ENCODE measurements at places on chromosomes 11 and 22.

GRCh38 chr22:37647928-37648327 is 8.5 kb downstream of the SH3BP1 start:
- DNase-seq, result no peak

- no peak for DNase-seq
Measured at GRCh38 chr22:50218153-50218995, 17.6 kb downstream of the SELENOO start.

DNA sequence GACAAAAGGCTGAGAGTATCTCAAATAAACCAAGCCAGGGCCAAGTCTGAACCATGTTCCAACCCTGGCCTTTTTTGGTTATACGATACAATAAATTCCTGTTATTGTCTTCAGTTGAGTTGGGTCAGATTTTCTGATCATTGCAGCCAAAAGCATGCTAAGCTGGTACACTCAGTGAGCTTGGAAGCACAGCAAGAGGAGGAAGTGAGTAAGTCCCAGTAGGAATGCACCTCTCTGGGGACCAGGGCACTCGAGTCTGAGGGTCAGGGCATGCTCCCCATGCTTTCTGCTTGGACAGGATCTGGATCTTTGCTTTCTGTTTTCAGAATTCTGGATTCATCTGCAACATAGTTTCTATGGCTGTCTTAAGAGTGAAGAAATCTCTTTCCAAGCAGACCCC is 73.1 kb downstream of the TMPRSS5 start:
- DNase-seq, result no peak

GRCh38 chr22:41436322-41437113 is 10.1 kb downstream of the TOB2 start:
- DNase-seq, result no peak

- DNase-seq, result no peak
Measured at GRCh38 chr11:62865635-62866034, 15.1 kb upstream of the SLC3A2 start.

DNA sequence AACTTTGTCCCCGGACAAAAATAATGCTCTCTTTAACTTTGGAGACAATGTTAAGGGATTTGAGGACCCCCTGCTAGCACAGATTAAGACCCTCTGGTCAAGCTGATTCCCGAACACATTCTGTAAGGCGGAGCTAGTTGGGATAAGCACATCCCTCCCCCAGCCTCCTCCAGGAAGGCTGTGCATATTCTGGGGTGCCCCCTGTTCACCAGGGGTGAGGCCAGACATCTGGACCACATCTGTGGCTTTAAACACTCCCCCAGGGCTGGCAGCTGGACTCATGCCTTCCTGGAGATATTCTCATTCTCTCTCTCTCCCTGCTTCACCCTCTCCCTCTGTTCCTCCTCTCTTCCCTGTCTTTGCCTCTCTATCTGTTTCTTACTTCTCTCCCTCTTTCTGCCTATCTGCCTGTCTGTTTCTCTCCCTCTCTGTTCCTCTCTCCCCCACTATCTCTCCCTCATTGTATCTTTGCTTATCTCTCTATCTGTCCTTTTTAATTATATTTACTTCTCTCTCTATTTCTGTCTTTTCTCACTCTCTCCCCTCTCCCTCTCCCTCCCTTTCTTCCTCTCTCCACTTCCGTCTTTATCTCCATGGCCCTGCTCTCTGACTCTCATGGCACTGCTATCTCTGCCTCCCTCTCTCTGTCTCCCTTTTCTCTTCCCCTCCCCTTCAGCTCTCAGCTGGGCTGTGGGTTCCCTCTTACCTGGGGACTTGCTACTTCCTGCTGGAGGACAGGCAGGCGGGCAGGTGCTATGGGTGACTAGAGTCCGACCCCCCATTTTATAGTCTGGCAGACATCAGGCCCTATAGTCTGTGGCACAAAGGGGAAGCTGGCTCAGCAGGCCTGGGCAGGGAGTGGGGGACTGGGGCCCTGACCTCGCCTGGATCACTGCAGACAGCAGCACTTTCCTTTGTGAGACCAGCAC is at the start of gene CRYBB1:
Gene CRYBB1 (minus strand): TSS at position 757 of the 929 bp plus-strand sequence. CDS start 1,708 bp downstream, outside the sequence.
- no peak for DNase-seq

DNA sequence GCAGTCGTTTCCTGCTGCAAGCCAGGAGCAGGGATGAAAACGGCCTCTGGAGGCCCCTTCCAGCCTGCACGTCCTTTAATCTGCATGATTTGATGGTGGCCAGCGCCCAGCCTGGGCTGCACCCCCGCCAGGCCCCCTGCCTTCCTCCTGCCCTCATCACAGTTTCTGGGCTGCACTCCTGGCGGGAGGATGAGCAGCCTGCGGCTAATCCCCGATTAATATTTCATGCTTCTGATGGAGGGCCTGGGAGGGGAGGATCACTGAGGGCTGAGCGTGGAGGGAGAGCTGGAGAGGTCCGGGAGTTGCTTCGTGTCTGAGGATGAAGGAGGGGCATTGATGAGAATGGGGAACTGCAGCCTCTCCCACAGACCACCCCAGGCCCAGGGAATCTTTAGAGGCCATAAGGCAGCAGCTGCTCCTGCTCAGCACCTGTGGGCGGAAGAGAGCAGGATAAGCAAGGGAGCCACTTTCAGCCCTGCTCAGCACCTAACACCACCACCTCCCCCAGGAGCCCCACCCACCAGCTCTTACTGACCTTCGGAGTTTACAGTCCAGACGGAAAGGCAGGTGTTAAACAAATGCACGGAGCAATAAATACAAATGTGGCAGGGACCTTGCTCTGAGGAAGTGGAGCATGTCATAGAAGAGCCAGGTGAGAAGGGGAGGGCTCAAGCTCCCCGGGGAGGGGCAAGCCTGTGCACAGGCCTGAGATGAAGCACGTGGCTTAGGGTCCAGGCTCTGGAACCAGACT is 135.0 kb upstream of the NECTIN1 start:
- DNase-seq, result no peak

DNA sequence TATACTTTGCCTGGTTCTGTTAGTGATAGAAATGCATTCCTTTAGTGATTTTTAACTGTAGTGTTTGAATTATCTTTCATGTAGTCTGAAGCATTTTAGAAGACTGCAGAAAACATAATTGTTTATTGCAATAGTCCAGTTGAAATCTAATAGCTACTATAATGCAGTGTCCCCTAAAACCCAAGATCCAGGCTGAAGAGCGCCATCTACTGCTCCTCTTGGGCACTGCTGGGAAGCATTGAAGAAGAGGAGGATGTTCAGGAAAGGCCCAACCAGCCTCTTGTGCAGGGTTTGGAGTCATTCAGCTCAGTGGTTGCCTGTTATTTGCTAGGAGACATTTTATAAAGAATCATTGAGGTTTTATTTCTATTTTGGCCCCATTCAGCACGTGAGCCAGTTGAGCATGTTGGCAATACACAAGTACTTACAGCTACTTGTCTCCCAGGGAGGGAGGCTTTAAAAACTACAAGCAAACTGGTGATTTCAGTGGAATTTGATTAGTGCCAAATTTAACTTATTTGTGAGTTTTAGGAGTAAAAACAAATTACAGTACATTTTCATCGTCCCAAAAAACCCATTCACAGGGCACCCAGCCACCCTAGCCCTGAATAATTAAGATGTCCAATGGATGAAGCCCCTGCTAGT is 74.9 kb upstream of the HORMAD2 start:
- DNase-seq, result peak; percentile 23

DNA sequence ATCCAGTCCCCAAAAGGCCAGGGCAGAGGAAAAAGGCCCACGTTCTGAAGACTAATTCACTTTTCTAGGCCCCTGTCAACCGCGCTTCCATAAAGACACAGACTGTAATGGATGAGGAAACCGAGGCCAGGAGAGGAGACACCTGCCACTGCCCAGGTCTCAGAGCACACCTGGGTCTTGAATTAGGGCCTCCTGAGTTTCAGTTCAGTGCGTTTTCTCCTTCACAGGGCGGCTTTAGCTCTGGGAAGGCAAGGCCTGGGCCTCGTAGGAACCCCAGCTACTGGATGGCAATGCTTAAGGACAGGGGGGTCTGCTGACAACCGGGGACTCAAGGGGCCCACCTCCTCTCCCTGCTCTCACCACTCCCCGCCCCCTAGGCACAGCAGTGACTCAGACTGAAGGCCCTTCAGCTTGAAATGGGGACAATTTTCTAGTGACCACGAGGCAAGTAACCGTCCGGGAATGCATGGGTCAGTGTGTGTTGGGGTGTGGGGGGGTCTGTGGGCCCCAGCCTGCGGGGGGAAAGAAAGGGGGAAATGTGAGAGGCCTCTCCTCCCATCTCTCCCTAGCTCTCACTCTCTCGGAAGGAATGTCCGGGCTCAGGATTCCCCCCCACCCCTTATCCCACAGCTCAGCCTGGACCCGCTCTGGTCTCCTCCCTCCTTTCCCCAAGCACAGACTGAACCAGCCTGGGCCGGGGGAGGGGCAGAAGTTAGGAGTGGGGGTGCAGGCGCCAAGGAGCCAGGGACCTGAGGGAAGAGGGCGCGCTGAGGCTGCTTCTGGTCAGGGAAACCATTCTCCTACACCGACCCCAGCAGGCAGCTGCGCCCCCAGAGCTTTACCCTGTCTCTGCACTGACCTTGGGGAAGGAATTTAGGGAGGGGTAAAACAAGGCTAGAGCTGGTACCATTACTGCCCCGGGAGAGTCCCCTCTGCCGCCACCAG is 17.2 kb downstream of the CREB3L1 start:
- DNase-seq, result peak; percentile 77

DNA sequence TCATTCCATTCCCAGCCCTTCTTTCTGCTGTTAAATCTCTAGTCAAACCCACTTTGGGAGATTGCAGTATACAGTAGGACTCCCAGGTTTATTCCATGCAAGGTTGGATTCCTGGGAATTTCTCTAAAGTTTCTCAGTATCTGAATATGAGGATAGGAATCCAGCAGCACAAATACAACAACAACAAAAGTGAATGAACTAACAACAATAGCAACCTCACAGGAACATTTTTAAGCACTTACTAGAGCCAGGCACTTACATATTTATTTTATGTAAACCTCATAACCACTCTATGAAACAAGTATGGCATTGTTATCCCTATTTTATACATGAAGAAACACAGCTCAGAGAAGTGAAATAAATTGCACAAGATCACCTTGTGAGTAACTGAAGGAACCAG is 1.9 kb downstream of the MMP7 start:
- DNase-seq, result no peak
